Stimulated activated CD4-positive, alpha-beta T cell treated with anti-CD3 and anti-CD28 coated beads, TNF-alpha, amount 100 ng/mL, for 4 hours (primary cell): ENCODE measurements at places on chromosomes 13 and 19.

GRCh38 chr13:84607261-84608013, 725.2 kb upstream of the SLITRK1 start:
- no peak for DNase-seq

DNA sequence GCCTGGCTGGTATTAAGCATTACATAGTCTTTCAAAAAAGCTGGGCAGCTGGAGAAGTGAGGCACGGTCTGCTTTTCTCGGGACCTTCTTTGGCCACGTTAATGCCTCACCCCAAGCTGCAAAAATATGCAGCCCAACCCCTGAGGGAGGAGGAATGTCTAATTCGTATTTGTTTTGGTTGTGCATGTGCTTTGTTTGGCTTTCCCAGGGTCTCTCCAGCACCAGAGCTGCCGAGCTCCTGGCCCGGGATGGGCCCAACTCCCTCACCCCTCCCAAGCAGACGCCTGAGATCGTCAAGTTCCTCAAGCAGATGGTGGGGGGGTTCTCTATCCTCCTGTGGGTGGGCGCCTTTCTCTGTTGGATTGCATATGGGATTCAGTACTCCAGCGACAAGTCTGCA, 7.9 kb downstream of the ATP12A start:
- DNase-seq = no peak

GRCh38 chr13:39968646-39969475, 313.4 kb downstream of the COG6 start:
- DNase-seq = no peak

GRCh38 chr13:26878438-26878837, 117.9 kb upstream of the GPR12 start:
- no peak for DNase-seq

DNA sequence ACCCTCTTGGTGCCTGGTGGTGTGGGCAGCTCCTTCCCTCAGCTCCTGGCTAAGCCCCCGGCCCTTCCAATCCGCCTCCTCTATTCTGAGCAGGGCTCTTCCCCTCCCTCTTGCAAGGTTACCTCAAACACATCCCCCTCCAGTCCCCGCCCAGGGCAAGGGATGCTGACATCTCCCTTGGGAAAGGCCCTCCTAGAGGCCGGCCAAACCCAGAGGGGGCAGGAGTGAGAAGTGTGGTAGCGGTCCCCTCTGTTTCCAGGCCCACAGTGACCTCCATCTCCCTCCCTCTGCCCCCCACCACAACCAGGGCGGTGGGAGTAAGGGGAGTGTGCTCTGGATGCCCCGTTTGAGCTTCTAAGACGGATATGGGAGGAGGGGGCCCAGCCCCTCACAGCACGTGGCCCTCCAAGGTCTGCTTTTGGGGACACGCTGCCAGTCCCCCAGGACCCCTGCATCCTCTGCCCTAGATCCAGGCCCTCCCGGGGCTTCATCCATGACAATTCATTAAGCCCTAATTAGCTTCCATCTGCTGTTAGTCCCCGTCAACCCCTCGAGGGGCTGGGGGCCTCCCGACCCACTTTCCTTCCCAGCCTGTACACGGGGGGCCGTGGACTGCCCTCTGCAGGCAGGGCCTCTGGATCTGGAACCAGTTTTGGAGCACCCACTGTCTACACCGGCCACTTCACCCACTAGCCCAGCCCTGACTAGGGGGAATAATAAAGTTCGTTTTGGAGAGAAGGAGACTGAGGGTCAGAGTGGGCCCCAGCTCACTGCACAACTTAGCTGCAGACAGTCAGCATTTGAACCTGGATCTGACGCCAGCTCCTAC, 2.3 kb downstream of the LINGO3 start:
- no peak for DNase-seq
